ENCODE measurements at places on chromosomes 13 and 19.

- no peak for DNase-seq
Measured at GRCh38 chr19:49165111-49165750, 7.6 kb downstream of the TRPM4 start.

DNA sequence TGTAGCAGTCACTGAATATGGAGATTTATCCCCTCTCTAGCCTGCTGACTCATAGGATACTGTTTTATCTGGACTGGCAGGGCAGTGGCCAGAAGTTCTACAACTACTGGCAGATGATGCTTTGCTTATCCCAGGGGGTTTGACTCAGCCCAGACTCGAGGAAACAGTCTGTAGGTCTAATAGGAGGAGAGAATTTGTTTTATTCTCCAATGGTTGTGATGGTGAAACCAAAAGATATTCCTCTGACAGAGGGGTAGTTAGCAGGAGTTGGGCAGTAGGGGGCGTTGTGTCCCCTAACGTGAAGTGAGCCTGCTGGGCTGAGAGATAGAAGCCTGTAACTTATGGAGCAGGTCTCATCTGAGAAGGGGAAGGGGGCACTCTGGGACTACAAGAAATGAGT is 74.9 kb downstream of the WTIP start:
- DNase-seq: peak; percentile 17

GRCh38 chr19:55463583-55464031 is 944 bp downstream of the C19orf85 start:
- DNase-seq: no peak

DNA sequence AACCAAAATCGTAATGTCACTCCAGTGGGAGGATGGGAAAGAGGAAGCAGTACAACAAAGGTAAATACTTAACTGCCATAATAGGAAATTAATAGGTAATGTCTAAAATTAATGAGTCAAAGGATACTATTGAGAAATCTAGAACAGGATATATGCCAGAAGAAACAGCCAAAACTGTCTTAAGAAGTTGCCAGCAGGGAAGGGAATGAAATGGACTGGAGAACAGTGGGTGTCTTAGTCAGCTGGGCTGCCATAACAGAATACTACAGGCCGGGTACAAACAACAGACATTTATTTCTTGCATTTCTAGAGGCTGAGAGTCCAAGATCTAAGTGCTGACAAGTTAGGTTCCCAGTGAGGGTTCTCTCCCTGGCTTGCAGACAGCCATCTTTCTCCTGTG is 40.3 kb upstream of the IPO5 start:
- no peak for DNase-seq

DNA sequence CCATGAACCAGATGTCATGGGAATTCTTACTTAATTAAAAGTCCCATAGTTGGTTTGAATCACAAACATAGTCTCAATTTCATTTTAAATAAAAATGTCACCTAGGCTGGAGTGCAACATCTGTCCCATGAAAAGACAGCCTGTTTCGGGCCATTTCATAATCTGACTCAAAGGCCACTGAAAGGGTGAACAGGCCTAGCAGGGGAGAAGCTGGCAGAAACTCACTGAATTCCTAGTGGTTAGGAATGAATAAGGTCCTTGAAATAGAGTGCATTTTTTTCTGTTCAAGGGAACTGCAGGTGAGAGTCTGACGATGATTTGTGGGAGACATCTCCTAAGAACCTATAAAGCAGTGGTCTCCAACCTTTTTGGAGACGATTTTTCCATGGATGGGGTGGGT is 44.0 kb upstream of the PCCA start:
- no peak for DNase-seq

DNA sequence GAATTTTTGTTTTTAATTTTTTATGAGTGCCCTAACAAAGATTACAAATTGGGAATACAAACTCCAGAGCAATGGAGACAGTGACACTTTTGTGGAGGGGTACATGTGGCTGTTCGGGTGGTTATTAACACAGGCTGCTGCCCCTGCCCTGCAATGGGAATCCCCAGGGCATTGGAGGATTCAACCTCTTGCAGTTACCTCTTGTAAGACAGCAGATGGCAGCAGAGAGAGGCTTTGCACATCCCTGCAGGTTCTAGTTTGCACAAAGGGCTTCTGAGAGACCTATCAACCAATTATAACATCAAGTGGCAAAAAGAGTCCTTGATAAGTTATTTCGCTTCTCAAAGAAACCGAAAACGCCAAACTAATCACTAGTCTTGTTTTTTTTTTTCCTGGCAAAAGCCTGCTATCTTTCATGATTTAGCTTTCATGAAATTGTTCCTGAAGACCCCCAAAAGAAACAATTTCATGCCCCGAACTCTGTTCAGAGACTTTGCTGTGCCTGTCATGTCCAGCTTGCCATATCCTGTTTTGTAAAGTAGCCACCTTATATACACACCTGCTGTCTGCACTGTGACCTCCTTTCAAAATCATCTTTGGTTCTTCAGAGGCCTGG is 10.4 kb downstream of the GJB2 start:
- peak; percentile 89 for DNase-seq

GRCh38 chr13:79392882-79393563 is 13.0 kb downstream of the RBM26 start:
- no peak for DNase-seq

DNA sequence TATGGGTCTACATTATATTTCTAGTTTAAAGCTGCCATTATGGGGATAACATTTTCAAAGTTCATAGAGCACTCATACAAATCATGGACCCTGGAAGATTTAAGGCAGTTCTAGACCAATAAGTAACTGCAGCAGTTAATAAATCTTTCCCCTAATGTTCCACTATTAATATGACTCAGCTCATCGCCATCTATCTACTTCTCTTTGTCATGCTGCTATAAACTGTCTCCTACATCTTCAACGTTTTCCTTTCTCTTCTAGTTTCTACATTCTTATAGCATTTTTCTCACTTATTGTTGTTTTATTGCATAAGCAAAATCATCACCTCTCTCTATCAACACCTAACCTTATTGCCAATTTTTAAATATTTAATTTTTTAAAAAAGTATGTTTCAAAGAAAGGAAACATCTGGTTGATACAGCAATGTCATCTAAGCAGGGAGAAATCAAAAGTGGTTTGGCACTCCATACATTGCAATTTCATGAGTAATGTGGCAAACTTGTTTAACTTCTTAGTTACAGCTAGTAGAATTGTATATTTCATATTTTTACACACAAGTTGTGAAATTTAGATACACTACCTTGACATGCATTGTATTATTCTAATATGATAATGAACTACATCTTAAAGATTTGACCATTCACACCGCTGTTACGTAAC is 1500.4 kb upstream of the MIR17HG start:
- no peak for DNase-seq

DNA sequence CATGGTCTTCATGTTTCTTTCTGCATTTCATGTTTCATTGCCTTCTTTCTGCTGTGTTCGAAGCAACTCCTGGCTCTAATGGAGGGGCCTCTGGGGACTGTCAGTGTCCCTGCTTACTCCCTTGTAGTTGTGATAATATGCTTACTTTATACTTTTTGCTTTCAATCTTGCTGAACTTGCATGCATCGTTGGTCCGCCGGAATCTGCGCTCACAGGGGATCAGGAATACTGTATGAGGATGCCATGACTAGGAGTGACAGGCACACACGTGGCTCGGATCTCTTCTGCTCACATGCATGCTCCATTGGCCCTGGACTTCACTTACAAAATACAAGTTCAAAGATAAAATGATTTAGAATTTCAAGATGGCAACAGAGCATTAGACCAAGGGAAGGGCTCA is 108.8 kb downstream of the SIPA1L3 start:
- DNase-seq: no peak

DNA sequence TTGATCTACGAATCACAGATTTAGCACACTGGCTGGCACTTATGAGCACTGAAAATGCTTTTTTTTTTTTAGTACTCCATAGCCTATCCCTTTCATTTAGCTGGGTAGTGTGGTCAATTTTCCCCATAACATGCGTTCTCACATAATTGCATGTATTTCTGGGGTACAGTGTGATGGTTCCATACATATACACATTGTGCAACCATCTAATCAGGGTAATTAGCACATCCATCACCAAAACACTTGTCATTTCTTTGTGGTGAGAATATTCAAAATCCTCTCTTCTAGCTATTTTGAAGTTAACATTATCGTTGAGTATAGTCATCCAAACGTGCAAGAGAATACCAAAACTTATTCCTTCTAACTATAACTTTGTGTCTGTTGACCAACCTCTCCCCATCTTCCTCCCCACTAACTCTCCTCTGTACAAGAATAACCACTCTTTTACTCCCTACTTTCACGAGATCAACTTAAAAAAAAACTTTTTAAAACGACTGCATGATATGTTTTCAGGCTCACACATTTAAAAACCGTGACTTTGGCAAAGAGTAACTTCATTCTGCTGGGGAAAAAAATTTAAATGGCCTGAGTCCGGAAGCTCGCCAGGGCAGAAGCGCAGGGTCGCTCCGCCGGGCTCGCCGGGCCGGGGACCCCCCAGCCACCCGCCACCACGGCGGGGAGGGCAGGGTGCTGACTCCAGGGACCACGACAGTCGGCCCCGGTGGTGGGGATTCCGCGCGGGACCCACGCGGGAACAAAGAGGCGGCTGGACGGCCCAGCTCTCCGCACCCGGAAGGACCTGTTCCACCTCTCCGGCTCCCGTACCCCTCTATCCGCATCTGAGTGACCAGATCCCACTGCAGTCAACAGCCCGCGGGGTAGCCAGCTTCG is 868 bp upstream of the UBAC2 start:
- peak; percentile 58 for DNase-seq

DNA sequence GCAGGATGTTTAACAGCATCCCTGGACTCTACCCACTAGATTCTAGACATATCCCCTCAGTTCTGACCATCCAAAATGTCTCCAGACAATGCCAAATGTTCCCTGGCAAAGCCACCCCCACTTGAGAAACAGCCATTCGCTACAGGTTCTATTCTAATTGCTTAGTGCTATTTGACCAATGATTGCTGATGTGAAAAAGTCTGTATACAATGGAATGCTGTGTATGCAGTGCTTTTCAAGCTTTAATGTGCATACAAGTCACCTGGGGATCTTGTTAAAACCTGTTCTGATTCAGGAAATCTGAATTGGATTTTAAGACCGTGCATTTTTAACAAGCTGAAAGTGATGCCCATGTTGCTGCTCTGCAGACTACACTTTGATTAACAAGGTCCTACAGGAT is 331.8 kb upstream of the KLF12 start:
- DNase-seq: no peak

DNA sequence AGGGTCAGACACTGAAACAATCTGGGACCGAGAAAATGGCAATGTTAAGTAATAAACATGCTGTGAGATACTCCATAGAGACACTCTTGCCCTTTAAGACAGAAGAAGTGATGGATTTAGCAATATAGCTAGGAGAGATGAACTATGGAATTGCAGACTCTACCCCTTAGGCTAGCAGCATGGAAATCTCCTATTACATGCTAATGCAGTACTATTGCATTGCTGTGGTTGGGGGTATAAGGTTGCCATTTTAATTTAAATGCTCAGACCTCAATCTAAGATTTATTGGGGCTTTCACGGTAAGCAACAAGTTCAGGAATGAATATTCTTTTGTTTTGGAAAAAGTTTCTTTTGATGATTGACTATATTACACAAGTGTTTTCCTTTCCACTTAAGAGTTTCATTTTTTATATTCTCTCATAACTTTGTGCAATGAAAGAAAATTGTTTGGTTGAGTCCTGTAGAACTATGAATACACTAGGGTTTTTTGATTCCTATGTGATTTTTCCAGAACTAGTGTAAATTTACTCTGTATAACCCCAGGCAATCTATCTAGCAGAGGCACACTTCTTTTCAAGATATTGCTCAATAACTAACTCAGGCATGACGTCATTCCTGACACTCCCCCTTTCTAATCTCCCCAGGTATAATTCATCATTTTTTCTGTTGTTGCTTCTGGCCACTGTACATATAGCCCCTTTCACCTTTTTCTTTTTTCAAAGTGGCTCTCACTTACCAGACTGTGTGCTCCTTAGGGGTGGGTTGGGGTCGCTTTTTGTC is 394.7 kb upstream of the KLF12 start:
- DNase-seq: peak; percentile 43

DNA sequence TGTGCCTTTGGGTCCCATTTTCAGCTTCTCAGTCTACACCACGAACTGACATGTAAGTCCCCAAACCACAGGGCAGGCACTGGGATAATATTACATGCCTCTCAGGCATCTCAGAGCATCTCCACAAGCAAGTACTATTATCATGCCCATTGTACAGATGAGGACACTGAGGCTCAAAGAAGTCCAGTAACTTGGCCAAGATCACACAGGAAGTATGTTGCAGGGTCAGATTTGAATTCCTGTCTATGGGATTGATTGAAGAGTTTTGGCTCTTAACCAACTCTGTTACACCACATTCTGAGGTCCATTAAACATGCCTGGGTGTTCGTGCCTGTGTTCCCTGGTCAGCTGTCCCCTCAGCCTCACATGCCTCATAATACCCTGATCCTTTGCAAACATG is 319.8 kb downstream of the FOXO1 start:
- DNase-seq: no peak

GRCh38 chr19:2540646-2541454 is 64.9 kb downstream of the GADD45B start:
- DNase-seq: peak; percentile 97

- DNase-seq: no peak
Measured at GRCh38 chr13:48492096-48492440, 40.8 kb downstream of the RCBTB2 start.

- no peak for DNase-seq
Measured at GRCh38 chr19:28794301-28794700, 418.6 kb downstream of the UQCRFS1 start.

DNA sequence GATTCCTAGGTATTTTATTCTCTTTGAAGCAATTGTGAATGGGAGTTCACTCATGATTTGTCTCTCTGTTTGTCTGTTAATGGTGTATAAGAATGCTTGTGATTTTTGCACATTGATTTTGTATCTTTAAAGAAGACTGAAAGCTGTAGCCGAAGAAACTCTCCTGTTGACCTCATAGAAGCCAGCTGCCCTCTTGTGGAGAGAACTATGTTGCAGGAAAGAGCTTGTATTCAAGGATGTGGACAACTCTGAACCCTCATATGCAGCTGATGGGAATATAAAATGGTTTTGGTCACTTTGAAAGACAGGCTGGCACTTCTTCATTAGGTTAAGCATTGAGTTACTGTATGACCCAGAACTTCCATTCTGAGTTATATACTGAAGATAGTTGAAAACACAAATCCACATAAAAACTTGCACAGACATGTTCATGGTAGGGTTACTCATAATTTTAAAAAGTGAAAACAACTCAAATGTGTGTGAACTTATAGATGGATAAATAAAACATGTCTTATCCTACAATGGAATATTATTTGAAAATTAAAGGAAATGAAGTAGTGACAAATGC is 65.8 kb upstream of the SLITRK6 start:
- DNase-seq: peak; percentile 50

GRCh38 chr13:91948736-91949135 is 550.3 kb downstream of the GPC5 start:
- DNase-seq: no peak

All from adipocyte (in vitro differentiated cells).